ENCODE measurements at places on chromosomes 3 and 15. TPM values are rescaled to one million over a fixed set of nuclear protein-coding genes. Genes with fewer than 3 reads are reported as not detected.

The CD96 gene
- total RNA-seq, result not detected

The CMTM8 gene
- not detected for total RNA-seq

The SLC2A2 gene
- 0.03 TPM for total RNA-seq

The COL6A5 gene
- total RNA-seq, result not detected

The SI gene
- not detected for total RNA-seq

The USP3 gene
- 36.6 TPM for total RNA-seq

The TMOD2 gene
- 1.4 TPM for total RNA-seq

The SCN5A gene
- not detected for total RNA-seq

- peak; percentile 83 for DNase-seq
Observed at GRCh38 chr3:132145833-132146232, 111.0 kb upstream of the CPNE4 start.

DNA sequence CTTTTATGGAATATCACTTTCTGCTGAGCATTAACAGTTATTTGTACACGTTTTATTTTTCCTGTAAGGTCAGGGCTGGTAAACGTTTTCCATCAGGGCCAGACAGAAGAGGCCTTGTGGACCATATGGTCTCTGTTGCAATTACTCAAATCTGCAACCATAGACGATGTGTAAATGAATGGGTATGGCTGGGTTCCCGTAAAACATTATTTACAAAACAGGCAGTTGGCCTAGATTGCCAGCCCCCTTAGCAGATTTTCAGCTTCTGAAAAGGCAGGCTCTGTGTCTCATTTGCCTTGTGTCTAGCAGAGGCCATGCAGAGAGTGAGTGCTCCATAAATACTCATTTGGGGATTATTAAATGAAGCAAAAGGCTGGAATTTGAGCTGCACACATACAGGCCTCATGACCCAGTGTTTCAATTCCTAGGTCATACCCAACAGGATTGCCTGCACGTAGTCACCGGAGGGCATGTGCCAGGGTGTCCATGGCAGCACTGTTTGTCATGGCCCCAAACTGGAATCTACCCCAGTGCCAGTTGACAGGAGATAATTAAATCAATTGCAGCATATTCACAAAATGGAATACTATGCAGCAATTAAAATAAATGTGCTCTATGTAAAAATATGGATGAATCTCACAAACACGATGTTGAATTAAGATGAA lies 51.3 kb downstream of the GPD1L start:
- DNase-seq, result no peak

GRCh38 chr3:143586576-143586975 lies 261.7 kb downstream of the SLC9A9 start:
- DNase-seq, result peak; percentile 95

DNA sequence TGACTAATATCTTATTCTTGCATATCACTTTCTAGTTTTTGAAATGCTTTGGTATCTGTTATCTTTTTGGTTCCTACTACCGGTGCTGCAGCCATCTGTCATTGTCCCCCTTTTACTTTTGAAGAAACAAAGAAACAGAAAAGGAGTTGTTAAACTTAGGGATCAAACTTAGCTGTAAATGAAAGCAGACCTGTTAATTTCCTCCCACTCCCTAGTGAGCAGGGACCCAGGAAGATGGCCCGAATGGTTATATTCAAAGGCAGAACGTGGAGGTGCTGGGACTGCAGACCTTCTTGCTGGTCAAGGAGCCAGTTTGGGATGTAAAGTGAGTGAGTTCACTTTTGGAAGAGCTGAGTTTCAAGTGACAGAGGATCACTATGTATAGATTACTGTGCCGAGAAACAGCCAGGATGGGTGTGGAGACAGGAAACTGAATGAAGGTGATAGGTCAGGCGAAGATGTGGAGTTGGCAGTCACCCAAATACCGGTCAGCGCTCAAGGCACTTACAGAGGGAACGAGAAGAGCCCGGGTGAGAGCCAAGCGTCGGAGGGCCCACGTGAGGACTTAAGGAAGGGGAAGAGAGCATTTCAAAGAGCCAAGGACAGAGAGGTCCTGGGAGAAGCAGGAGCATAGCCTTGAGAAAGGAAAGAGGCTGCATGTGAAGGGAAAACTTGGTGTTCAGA lies 20.1 kb downstream of the KBTBD8 start:
- DNase-seq, result peak; percentile 4

DNA sequence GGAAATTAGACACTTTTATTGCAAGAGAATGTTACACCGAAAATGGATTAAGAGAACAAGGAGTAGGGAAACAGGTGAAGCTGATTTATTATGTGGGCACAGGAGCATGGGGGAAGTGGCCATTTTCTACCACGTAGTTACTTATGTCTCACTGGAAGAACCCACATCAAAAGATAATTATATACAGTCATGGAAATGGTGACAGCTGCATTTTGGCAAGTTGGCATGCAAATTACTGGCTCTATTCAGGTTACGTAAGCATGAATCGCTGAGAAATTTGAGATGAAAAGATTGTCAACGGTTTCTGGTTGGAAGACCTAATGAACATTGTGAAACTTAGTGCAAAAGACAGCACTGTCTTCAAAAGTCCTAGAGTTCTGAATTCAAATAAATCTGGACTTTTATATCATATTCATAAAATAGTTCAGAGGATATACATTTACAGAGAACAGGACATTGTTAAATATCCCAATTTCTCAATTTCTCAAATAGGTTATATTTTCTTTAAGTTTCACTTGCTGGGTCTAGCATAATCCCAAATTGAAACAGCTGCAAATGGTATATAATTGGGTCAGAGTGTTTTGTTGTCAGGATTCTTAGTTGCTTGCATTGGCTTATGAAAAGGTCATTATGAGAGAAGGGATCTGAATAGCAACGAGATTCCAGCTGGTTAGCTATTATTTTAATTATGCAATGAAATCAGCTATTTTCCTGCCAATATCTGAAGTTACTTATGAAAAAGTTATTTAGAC lies 567.8 kb downstream of the ZPLD1 start:
- peak; percentile 32 for DNase-seq

GRCh38 chr3:192220915-192221314 lies 506.4 kb downstream of the FGF12 start:
- no peak for DNase-seq

- DNase-seq, result no peak
Observed at GRCh38 chr3:61268644-61269043, 17.4 kb upstream of the FHIT start.

DNA sequence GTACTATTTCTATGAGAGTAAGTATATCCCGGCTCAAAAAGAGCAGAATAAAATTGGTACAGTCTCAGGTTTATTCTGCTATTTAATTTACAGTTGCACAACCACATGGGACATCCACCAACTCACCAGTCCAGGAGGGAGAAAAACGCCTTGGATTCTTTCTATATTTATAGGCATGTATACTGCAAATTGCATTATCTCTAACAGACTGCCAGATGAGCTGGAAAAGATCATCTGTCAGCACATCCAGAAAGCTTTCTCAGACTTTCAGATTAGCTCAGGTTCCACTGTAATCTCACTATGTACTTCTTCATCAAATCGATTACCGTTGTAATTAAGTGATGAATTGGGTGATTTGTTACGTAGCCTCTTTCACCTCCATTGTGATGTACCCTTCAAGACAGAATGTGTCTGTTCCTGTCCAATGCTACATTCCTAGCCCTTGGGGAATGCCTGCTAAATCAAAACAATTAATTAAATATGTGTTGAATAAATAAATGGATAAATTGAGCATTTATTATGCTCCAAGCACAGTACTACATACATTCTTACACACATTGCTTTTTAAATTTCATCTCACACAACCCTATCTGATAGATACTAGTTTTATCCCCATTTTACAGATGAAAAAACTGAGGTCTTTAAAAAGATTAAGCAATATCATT lies 38.1 kb upstream of the TMC3 start:
- no peak for DNase-seq

DNA sequence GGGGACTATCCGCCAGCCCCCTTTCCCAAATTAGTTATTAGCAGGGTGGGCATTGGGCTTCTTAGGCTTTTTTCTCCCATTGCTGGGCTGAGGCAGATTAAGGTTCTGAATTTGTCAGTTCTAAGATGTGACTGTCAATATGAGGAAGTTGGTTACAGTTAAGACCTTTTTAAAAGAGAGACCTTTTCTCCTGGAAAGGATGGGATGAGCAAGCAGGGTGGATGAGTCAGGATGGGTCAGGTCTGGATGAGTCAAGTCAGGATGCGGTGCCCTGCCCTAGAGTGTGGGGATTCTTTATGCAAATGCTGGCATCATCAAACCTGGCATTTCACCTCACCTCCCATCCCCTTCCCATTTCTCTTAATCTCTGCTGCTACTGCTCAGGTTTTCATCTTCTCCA lies 1.9 kb downstream of the AEN start:
- DNase-seq, result peak; percentile 90

DNA sequence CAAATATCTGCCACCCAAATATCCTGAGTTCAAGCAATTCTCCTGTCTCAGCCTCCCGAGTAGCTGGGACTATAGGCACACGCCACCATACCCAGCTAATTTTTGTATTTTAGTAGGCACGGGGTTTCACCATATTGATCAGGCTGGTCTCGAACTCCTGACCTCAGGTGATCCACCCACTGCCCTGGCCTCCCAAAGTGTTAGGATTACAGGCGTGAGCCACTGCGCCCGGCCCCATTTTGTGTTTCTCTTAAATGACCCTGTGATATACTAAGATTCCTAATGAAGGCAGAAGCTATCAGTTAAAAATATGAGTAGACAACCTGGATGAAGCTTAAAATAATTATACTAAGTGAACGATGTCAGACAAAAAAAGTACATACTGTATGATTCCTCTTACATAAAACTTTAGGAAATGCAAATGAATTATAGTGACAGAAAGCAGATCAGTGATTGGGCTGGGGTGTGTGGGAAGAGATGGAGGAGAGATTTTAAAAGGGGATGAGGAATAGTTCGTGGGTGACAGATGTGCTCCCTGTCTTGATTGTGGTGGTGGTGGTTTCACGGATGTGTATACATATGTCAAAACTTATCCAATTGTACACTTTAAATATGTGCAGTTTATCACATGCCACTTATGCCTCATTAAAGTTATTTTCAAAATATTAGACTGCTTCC lies 3.8 kb upstream of the KLHL40 start:
- no peak for DNase-seq

DNA sequence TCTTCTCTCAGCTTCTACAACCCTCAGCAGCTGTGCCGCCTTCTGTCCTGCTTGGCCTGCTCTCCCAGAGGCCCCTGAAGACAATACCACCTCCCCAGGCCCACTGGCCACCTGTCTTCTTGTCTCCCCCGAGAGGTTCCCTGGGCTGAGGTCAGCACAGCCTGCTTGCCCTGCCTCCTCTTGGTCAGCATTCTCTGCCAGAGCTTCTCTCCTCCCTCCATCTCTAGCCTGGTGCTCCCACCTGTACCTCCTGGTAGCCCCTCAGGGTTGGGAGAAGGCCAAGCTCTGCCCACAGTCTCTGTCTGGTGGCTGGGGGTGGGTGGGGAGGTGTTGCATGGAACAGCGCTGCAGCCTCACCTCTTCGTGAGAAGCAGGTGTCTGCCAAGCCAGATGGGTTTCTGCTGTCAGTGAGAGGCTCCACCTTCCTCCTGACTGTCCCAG lies 5.6 kb upstream of the ISLR start:
- no peak for DNase-seq

DNA sequence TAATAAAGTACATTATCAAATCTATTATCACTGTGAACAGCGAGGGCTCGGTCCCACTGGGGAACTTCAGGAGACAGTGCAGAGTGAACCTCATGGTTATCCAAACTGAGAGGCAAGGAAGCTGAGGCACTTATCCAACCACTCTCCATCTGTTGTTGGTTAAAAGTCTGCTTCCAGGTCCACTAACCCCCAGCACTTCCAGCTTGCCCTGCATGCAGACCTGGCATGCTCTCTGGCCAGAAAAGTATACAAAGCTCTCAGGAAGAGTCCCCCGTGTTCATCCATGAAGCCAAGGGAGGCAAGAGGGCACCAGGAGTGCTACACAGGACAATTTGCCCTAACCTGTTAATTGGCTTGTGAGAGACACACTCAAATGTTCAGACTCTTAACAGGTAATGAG lies 36.0 kb downstream of the FBN1 start:
- no peak for DNase-seq

DNA sequence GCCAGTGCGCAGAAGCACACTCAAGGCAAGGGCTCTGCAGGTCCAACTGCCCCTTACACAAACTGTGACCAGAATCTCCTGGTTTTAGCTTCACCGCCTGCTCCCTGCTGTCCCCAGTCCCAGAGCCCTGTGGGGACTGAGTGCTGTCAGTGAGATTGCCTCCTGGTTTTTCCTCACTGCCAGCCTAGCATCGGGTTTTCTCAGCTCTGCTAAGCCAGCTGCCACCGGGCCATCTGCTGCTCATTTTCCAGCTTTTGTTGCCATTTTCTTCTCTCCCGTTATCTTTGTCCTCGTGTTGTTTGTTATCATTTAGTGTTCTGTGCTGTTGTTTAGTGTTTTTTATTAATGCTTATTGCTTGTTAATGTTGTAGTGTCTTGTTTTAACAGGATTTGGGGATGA lies 79.5 kb upstream of the BLM start:
- no peak for DNase-seq

GRCh38 chr15:25688166-25688565 lies 175.0 kb downstream of the ATP10A start:
- DNase-seq, result no peak

Measured in MG63 (cell line).